ENCODE measurements at places on chromosomes 7 and 10.
A peak's percentile ranks its signal among the peaks of the same experiment; 100 is the strongest.

DNA sequence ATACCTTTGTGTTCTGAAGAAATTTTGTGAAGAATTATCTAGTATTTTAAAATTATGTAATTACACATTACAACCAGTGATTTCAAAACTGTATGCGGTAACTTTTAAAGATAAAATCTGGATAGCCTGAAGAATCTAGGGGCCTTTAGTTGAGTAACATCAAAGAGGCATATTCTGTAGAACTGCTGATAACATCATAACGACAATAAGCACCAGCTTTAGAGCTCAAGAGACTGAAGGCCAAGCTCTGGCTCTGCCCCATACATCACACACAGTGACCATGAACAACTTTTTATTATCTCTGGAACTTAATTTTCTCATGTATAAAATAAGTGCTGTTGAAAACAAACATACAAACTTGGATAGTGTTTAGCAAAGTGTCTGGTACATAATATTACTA lies 121.1 kb upstream of the RHOBTB1 start:
- no peak for DNase-seq

- DNase-seq: no peak
These were observed 10.7 kb upstream of the FMC1 start for GRCh38 chr7:139330333-139331030.

- no peak for DNase-seq
These were observed 57.6 kb upstream of the SLC35B4 start for GRCh38 chr7:134374291-134374690.

- no peak for DNase-seq
These were observed 17.7 kb upstream of the FXYD4 start for GRCh38 chr10:43353495-43354329.

GRCh38 chr7:28847176-28847575 lies 111.0 kb downstream of the TRIL start:
- no peak for DNase-seq

DNA sequence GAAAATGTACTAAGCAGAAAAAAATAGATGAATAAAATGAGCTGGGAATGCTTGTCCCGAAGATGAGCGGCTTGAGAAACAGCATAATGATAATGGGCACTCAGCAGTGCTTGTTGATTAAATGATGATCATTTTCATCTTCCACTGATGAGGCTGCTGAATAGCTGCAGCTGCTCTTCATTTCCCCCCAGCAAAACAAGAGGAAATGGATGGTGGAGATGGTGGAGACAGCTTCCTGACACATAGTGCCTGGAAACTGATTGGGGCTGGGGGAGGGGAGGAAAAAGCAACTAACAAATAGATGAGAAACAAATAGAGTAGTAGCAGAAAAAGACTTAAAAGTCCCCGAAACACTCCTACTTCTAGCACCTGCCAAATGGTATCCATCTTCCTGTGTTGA lies 41.4 kb downstream of the MRC1 start:
- no peak for DNase-seq

DNA sequence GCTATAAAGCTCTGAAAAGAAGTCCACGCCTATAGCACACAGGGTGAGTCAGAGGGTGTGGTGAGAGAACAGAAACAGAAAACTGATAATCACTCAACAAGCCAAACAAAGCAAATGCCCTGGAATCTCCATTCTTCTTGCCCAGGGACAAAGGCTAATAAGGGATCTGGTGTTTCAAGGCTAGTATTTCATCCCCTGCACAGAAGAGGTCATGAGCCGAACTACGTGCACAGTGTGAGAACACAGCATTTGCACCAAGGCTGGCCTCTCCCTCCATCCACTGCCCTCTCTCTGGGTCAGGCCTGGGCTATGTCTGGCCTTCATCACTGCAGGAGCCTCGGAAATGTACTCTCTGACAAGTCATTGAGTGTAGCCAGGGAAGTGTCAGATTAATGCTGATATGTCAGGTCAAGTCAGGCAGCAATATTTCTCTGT lies 42.7 kb downstream of the PRR15 start:
- DNase-seq: no peak

DNA sequence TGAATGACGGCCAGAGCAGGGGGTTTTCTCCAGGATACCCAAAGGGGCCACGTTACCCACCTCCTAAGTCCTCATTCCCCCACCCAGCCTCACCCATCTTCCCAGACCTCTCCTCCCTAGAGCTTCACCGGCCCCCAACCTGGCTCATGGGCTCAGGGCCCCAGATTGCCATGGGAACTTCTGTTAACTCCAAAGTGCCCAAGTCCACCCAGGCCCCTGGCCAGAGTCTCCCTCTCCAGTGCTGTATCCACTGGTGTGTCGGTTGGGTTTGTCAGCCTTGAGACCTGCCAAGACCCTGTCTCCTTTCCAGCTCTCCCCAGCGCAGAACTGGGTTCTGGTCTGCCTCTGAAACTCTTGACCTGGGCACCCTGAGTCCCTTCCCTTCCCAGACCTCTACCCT lies 37.1 kb upstream of the ZMIZ2 start:
- DNase-seq: no peak

DNA sequence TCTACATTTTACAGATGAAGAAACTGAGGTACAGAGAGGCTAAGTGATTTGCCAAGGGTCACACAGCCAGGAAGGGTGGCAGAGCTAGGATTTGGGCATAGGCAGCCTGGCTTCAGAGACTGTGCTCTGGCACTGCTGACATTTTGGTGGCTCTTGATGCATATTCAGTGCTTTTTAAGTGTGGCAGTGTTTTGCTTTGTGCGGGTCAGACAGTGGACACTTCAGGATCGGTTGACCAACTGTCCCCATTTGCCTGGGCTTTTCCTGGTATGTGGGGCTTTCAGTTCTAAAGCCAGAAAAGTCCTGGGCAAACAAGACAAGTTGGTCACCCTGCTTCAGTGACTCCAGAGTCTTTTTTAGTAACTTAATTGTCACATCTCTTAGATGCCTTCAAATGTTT lies 35.0 kb downstream of the SUFU start:
- no peak for DNase-seq

- DNase-seq: peak; percentile 78
These were observed 343.7 kb downstream of the PTEN start for GRCh38 chr10:88207121-88207546.

DNA sequence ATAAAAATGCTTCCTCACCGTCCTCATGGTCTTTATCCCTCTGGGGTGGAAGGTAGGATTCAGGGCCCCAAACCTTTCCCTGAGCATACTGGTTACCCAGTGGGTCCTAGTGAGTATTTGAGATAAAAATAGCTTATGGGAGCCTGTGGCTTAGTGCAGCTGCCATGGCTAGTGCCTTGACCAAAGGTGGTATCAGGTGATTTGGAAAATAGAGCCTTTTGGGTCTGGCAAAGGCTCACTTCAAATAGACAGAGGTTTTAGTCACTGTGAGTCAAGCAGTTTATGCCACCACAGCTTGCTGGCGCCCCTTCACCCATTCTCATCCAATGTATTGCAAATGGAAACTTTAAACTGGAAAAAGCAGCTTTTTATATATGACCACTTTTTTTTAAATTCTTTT lies 30.4 kb downstream of the PLAU start:
- no peak for DNase-seq

GRCh38 chr7:22268884-22269421 lies 88.0 kb downstream of the RAPGEF5 start:
- DNase-seq: no peak

GRCh38 chr7:40749877-40750276 lies 615.1 kb downstream of the SUGCT start:
- no peak for DNase-seq

DNA sequence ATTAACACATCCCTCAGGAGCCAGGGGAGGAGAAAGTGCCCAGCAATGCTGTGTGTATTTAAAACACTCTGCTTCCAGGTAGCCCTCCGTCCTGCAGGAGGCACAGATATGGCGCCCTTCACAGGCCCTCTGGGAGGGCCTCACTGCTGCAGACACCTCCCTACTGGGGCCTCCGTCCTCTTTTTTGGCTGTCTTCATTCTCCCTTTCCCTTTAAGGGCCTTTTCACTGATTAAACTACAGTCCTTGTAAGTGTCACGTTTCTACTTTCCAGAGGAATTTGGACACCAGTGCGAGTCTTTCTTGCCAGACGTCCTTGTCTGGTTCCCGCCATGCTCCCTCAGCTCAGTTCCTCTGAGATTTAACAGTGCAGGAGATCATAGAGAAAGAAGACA lies 39.7 kb upstream of the MKRN1 start:
- DNase-seq: no peak

- DNase-seq: no peak
These were observed 40.4 kb upstream of the INPP5A start for GRCh38 chr10:132497063-132497680.

GRCh38 chr10:59079386-59080226 lies 96.8 kb upstream of the PHYHIPL start:
- no peak for DNase-seq

- no peak for DNase-seq
These were observed 122.8 kb upstream of the RHOBTB1 start for GRCh38 chr10:61066661-61067344.

- no peak for DNase-seq
These were observed 16.1 kb downstream of the DRGX start for GRCh38 chr10:49379596-49380410.

- no peak for DNase-seq
These were observed 31.8 kb downstream of the NUDT1 start for GRCh38 chr7:2273866-2274265.
